ENCODE measurements at places on chromosomes 1 and 21.

DNA sequence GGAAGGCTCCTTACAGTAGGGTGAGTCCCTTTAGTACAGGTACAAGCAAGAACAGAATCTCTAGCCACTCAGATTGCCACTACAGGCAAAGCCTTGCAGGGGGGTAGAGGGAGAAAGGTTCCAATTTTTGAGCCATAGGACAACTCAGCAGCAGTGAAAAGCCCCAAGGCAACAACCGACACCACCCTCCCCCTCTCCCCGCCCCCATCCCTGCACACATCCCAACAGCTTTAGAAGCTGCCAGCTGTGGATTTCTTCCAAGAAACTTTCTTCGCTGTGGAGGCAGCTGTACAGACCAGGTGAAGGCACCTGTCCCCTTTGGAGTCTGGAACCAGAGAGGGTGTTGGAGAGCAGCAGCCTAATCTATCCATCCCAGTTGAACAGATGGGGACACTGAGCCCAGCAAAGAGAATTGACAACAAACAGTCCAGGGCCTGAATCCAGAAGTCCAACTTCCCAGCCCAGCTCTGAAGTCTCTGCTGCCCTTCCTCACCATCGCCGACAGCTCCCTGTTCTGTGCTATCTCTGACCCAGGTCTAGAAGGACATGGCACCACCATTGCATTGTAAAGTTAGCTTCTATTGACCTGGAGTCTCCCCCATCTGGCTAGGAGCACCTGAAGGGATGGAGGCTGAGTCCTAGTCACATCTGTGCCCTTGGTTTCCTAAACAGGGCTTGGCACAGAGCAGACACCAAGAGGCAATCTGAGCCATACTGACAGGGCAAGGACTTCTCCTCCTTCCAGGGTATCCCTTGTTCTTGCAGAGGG lies 2.2 kb downstream of the TENT5B start:
- no peak for DNase-seq

- DNase-seq = no peak
Measured at GRCh38 chr1:5485968-5486696, 506.1 kb downstream of the NPHP4 start.

DNA sequence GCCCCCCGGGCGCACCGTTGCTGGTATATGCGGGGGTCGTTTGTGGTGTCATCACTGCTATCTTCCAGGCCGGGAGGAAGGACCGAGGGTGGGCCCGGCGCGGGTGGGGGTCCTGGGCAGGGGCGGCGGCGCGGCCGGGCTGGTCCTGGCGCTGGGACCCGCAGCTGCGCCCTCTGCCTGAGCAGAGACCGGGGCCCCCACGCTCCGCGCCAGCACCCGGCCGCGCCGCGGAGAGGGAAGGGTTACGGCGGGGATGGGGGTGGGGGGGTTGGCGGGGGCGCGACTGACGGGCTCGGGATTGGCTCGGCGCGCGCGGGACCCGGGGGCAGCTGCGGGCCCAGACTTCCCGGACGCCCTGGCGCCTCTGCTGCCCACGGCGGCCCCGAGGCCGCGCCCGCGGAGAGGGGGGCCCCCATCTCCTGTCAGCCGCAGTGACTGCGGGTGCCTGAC lies 13.8 kb upstream of the SAMD11 start:
- DNase-seq = no peak

- DNase-seq = no peak
Measured at GRCh38 chr1:241838897-241839296, 9.1 kb upstream of the EXO1 start.

- no peak for DNase-seq
Measured at GRCh38 chr1:67724928-67725560, 40.0 kb downstream of the GADD45A start.

DNA sequence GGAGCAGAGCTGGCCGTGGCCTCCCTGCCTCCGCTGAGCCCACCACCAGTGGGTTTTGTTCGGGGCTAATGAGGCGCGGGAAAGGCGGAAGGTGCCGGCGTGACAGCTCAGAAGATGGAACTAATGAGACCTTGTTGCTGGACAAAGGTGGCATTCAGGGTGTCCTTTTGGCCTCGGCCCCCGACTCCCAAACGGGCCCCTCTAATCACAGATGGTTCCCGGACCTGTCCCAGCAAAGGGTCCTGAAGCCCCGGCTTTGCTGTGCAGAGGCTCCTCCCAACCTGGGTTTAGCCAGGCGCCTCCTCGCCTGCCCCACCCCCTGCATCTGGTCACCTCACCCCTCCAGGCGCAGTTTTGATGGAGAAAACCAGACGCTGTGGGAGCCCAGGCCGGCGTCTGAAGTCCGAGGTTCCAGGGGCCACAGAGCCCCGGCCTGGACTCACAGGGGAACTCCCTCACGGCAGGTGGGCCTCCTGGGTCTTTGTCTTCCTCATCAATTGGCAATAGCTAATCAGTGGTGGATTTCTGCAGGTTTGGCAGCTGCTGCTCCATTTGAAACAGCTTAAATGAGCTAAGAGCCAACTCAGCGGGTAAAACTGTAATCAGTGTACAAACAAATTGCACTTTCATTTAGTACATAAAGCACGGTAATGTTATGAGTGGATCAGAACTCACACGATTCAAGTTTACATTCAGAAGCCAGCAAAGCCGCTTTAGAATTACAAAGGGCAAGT lies 44.3 kb upstream of the ADARB1 start:
- DNase-seq = no peak

GRCh38 chr1:100775483-100775882 lies 55.9 kb downstream of the VCAM1 start:
- no peak for DNase-seq

GRCh38 chr1:178354816-178355215 lies 141.9 kb downstream of the CLEC20A start:
- no peak for DNase-seq

- DNase-seq = no peak
Measured at GRCh38 chr1:183887826-183888819, 83.2 kb downstream of the RGL1 start.

DNA sequence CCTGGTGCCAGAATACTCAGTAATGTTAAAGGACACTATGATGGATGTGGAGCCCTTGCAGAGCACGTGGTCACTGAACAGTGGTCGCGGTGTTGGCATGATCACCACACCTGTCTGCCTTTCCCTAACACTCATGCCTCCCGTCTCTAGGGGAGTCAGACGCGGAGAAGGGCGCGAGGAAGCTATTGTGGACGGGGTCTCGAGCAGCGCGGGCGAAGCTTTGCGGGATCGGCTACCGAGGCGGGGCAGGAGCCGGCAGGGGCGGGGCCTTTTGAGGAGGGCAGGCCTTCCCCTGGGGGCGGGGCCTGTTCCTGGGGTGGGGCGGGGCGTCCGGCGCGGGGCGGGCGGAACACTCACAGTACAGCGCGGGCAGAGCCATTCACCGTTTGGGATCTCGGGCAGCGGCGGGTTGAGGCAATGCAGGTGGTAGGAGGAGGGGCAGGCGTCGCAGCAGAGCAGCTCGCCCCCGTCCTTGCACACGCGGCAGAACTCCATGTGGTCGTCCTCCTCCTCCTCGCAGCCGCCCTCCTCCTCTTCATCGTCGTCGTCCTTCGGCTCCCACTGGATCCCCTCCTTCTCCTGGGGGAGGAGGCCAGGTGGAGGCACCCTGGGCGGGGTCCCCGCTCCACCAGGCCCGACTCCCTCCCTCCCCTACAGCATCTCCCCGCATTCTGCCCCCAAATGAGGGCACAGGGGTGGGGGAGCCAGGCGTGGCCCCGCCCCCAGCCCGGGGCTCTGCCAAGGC lies 31.5 kb downstream of the CHD5 start:
- no peak for DNase-seq

GRCh38 chr1:46622344-46622743 lies 5.7 kb upstream of the MOB3C start:
- DNase-seq = no peak

DNA sequence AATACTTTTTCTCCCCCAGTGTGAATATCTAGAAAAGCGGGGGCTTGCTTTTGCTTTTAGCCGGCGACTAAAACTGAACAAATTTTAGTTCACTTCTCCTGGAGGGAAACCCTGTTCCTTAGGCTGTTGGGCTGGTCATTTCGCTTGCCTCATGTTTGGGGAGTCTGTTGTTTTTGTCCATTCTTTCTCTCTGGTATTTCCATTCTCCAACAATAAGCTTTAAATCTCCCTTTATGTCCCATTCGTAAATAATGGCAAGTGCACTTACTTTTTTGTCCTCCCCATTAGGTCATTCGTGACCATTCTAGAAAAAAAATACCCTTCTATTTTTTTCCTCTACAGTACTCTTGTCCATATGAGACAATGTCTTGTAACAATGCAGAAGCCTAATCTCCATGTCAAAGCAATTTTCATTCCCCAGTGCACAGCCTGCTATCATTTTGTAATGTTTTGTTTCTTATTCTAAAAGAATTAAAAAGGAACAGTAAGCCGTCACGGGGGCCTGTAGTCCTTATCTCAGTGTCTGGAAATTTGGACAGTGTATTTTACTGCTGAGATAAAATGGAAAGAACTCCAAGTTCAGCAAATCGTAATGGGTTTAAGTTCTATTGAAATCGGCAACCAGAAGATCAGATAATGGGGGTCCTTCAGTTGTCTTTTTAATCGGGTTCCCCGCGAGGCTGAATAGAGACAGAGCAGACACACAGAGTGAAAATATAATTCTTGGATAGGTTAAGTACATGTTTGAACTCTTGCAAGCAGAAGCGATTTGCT lies 21.8 kb downstream of the PROX1 start:
- DNase-seq = no peak

DNA sequence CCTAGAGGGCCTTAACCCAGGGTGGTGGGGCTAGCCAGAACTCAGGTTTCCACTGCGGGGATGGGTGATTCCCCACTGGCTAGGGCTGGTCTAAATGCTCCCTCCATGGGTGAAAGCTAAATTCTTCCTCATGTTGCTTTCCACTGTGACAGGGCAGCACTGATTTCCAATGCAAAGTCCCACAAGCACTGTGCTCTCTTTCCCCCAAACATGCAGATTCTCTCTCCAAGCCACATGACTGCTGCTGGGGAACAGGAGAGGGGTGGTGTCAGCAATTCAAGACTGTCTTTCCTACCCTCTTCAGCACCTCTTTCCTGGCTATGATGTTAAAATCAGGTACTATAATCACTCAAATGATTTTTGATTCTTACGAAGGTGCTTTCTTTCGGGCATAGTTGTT lies 215.5 kb downstream of the RWDD3 start:
- no peak for DNase-seq

GRCh38 chr1:236142253-236143103 lies at the start of gene GPR137B:
Gene GPR137B, plus strand, starts transcription at chr1:236142539. Its CDS starts 84 bp downstream, at chr1:236142623.
- DNase-seq = no peak

DNA sequence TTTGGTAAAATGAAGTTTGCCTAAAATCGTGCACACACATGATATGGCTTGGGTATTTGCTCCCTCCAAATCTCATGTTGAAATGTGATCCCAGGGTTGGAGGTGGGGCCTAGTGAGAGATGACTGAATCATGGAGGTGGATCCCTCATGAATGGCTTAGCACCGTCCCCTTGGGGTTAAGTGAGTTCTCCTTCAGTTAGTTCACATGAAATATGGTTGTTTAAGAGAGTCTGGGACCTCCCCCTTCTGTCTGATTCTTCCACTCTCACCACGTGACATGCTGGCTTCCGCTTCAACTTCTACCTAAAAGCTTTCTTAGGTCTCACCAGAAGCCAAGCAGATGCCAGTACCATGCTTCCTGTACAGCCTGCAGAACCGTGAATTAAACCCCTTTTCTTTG lies 58.4 kb downstream of the SIPA1L2 start:
- no peak for DNase-seq

GRCh38 chr1:69611316-69611715 lies 43.6 kb downstream of the LRRC7 start:
- DNase-seq = no peak

GRCh38 chr1:28129150-28129549 lies 40.7 kb upstream of the EYA3 start:
- DNase-seq = no peak

DNA sequence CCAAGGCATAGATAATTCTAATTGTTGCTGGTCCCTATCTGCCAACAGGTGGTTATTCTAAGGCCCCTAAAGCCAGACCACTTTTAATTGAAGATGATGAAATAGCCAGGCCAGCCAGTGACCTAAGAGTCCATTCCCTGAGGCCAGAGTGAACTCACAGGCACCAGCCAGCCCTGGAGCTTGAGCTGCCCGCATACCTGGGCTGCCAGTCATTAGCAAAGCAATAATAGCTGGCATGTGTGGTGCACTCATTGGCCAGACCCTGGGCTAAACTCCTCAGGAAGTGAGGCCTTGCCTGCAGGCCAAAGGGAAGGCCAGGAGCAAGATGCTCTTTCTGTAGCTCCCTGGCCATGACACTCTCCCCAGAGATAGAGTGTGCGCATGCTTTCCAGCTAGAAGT lies 180.4 kb upstream of the KLHDC7A start:
- DNase-seq = no peak

All from fibroblast of the conjunctiva (primary cell).